Frontal cortex (tissue), 4 donors: ENCODE measurements at places on chromosomes 5 and 9. TPM values are rescaled to one million over a fixed set of nuclear protein-coding genes. Genes with fewer than 3 reads are reported as not detected.

DNA sequence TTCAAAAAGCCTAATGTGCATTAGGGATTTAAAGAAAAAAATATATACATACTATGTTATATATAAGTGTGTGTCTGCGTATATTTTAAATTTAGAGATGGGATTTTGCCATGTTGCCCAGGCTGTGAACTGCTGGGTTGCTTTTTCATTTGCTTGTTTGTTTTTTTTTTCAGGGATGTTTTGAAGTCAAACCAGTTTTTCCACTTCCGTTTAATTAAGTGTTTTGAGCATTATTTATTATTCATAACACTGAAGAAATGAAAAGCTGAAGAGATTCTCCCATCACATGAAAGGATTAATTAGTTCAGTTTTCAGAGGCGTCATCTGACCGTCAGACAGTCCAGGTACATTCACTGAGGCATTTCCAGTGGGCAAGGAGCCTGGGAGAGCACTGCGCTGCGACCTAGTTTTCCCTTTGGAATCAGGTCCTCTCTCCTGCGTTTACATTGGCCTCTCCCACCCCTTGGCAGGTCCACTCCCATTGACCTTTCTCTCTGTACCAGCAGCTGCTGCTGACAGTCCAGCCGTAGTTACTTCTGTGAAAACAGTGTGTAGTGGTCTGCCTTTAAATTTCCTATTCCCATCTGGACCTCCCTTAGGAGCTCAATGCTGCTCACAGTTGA lies 26.0 kb downstream of the ARRDC3 start:
- DNase-seq: no peak

GRCh38 chr9:134592018-134592818 lies 49.4 kb upstream of the COL5A1 start:
- no peak for DNase-seq

DNA sequence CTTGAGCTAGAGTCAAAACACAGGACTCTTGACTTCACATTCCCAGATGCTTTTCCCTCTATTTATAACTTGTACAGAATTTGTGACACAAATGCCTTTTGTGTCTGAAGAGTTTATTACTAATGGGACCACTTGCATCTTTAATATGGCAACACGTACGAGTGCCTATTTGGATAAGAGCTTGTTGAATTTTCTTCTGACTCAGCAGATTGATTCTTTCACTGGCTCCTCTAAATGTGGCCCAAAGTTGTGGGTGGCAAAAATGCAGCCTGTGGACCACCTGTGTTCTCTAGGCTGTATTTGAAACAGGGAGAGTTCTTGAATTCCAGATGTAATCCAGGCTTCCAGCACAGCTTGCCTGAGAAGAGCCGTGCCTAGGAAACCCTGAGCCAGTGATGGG lies 34.1 kb upstream of the ERCC6L2 start:
- DNase-seq: no peak

GRCh38 chr9:99986642-99987041 lies 80.2 kb downstream of the STX17 start:
- DNase-seq: no peak

GRCh38 chr5:55991768-55992486 lies 2.8 kb downstream of the IL6ST start:
- no peak for DNase-seq

GRCh38 chr9:122904466-122904822 lies 715 bp downstream of the RC3H2 start:
- DNase-seq: peak; percentile 12

ACTBL2 gene
- total RNA-seq: not detected
